ENCODE measurements at places on chromosomes 16 and 17. TPM values are rescaled to one million over a fixed set of nuclear protein-coding genes. Genes with fewer than 3 reads are reported as not detected.

DNA sequence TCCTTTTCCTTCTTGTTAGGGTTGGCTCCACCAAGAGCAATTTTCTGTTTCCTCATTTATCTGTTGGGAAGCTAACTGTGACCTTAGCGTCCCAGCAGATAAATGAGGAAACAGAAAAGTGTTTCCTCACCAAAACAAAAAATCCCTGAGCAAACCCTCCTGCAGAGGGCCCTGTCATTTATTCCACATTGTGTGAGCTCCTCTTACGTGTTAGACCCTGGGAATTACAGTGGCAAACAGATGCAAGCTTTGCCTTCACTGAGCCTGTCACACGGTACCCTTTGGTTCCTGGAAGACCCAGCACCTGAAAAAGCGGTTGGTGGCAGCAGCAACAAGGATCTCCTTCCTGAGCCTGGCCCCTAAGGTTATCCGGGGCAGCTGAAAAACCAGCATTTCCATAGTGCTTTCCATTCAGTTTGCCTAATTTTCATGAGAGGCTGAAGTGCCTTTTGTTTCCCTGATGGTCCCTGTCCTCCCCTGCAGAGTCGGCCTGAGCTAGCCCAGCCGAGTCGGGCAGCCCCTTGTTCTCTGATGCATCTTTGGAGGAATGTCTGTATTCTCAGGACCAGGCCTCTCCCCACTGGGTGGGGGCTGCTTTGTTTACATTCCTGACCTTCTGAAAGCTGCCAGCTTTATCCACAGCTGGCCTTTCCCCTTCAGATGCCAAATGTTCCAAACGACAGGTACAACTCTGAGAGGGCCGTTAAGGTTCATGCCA, 34.7 kb downstream of the YPEL2 start:
- DNase-seq, result no peak

The ATP2C2 gene
- total RNA-seq, result not detected

GRCh38 chr17:74981979-74982662, 5.3 kb upstream of the CDR2L start:
- DNase-seq, result peak; percentile 47

- no peak for DNase-seq
Measured at GRCh38 chr17:73924909-73925186, 278.6 kb upstream of the RPL38 start.

DNA sequence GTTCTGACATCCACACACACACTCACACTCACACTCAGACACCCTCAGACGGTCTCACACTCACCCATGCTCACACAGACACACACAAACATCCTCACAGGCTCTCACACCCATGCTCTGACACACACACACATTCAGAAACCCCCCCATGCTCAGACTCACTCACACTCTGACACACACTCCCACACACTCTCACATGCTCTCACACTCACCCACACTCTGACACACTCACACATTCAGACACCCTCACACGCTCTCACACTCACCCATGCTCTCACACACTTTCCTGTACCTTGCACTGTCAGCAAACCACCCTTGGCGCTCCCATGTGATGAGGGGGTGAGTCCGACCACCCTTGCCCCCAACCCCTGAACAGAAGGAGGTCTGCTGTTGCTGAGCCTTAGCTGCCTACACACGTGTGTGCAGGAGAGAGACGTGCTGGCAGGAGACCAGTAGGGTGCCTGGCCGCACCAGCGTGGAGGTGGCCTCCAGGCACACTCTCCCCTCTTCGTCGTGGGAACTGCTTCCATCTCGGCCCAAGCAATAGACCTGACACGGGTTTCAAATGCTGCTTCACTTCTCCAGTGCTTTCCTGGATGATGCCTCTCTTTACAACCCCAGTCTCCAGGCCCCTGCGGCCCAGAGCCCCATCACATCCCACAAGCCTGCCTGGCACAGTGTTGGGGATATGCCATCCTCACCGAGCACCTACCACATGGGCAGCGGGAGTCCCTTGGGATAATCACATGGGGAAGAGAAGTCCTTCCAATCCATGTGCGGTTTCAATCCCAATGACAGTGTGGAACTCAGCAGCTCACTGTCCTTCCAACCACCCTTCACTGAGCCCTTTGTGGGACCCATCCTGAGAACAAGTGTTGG, 267.8 kb upstream of the FOXF1 start:
- DNase-seq, result no peak

The TMC7 gene
- 7.0 TPM for total RNA-seq

DNA sequence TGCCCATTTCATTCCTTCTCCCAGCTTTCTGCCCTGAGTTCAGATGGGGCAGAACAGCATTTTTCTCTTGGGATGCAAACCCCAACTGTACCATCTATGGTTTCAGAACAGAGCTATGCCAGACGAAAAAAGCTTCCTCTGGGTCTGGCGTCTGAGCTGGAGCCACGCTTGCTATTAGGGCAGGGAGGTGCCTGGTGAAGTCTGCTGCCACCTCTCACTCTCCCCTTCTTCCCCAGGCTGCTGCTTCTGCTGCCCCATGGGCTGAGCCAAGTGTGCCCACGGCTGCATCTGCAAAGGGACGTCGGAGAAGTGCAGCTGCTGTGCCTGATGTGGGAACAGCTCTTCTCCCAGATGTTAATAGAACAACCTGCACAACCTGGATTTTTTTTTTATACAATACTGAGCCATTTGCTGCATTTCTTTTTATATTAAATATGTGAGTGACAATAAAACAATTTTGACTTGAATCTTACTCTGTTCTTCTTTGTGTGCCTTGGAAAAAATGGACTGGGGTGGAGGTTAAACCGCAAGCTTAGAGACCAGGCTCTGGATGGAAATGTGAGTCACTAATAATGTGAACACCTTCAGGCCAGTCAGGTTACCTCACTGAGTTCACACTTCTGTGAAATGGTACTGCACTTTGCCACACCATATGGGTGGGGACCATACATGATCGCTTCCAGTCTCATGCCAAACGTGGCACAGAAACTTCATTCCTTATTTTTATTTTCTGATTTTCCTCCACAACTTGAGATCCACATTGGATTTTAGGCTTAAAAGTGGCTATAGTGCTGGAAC, 1.7 kb upstream of the MT1A start:
- DNase-seq, result no peak

The TNFRSF17 gene
- not detected for total RNA-seq

GRCh38 chr17:10318535-10318934, 54.3 kb downstream of the MYH13 start:
- no peak for DNase-seq

The DNAJA3 gene
- total RNA-seq, result 45.4 TPM

- no peak for DNase-seq
Measured at GRCh38 chr16:69324013-69324531, 6.3 kb downstream of the PDF start.

- DNase-seq, result peak; percentile 2
Measured at GRCh38 chr16:70161350-70161749, 12.2 kb upstream of the CLEC18C start.

The TLCD2 gene
- total RNA-seq, result 2.1 TPM

- DNase-seq, result no peak
Measured at GRCh38 chr17:73644145-73645049, at the start of gene SDK2. Gene SDK2 (minus strand): TSS chr17:73644445. CDS start chr17:73644088, 357 bp downstream.

- peak; percentile 19 for DNase-seq
Measured at GRCh38 chr16:3190949-3191353, 2.9 kb downstream of the OR1F1 start.

DNA sequence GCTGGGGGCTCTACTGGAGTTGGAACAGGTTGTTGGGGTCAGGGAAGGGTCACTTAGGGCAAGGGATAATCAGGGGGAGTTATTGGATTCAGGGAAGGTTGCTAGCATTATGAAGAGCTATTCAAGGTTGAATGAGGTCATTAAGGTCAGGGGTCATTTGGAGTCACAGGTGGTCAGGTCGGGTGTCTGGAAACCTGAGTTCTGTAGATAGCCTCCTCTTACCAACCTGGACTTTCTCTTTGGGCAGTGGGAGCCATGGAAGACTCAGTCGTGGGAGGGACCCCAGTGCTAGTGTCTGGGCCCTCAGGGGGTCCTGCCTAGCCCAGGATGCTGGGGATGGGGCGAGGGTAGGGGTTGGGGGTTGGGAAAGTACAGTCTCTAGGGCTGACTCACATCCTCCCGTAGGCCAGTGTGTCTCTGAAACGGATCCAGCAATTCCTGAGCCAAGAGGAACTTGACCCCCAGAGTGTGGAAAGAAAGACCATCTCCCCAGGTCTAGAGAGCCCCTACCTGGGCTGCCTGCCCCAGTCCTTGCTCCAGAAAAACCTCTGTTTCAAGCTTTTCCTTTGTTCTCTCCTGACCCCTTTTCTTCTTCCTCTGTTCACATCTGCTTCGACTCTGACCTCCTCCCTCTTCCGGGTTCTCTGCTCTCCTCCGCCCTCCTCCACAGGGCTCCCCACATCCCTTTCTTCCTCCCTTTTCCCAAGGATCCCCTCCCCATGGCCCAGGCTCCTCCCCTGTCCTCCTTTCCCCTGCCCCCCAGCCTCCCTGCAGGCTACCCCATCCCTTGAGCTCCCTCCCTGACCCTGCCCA, 33.5 kb downstream of the ABCC3 start:
- DNase-seq, result peak; percentile 49

GRCh38 chr17:79617304-79617703, 6.5 kb upstream of the RBFOX3 start:
- DNase-seq, result no peak

The CD300C gene
- total RNA-seq, result not detected

The ARHGAP23 gene
- total RNA-seq, result 190 TPM

The PIK3R6 gene
- not detected for total RNA-seq

GRCh38 chr17:80768389-80768788, 223.3 kb upstream of the CHMP6 start:
- DNase-seq, result no peak

The PRDM7 gene
- not detected for total RNA-seq

DNA sequence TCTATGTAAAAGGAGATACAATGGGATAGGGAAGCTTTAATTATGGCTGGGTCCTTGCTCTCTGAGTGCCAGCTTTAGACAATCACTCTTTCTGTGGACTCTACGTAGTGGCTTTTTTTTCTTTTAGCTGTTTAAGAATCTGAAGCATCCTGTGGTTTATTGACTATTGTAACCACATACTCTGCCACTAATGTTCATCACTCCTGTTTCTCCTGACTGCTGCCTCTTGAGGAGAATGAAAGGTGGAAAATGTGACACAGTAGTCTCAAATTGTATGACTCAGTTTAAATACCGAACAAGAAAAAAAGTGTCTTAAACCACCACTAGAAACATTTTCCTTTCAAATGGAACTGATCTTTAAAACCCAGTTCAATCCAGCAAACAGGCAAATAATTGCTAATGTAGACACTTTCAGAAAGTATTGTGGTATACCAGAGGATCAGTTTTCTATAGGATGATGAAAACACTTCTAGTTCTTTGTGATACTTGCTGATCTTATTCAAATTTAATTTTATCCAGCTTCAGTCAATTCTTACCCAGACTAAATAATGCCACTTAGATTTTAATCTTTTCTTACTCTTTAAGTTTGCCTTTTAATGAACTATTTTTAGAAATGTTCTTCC, 302.7 kb upstream of the PMFBP1 start:
- DNase-seq, result peak; percentile 23

The TAT gene
- not detected for total RNA-seq

The OR2C1 gene
- not detected for total RNA-seq

DNA sequence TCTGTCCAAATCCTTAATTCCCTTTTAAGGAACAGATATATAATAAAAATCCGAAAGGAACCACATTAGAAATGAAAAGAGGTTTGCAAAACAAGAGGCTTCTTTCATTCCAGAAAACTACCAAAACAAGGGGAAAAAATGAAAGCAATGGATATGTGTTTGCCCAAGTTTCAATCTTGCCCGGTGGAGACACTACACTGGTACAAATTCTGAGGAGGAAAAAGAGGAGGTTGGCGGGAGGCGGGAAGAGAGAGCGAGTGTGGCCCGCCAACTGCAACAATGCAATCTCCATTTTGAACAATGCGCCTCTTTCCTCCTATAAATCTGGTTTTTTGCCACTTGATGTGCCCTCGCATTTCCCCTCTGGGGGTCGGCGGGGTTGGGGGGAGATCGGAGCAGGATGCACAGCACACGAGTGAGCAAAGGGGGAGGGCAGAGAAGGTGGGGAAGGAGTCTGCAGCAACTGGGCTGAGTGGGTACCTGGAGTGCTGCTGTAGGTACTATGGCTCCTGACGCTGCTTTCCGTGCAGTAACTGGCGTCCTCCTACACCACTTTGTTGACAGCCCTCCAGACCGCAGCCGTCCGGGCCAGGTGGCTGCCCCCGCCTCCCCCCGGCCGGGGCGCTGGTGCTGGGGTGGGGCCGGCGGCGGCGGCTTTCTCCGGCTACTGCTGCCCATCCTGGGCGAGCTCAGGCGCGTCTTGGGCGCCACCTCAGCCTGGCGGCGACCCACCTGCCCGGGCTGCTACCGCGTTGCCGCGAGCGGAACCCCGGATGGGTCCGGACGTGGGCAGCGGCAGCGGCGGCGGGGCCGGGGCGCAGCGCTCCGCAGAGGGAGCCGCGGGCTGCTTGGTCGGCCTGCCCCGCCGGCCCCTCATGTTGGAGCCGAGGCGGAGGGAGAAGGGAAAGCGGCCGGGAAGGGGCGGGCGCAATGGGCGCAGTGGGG, 93.8 kb upstream of the PLEKHM1 start:
- DNase-seq, result peak; percentile 60

DNA sequence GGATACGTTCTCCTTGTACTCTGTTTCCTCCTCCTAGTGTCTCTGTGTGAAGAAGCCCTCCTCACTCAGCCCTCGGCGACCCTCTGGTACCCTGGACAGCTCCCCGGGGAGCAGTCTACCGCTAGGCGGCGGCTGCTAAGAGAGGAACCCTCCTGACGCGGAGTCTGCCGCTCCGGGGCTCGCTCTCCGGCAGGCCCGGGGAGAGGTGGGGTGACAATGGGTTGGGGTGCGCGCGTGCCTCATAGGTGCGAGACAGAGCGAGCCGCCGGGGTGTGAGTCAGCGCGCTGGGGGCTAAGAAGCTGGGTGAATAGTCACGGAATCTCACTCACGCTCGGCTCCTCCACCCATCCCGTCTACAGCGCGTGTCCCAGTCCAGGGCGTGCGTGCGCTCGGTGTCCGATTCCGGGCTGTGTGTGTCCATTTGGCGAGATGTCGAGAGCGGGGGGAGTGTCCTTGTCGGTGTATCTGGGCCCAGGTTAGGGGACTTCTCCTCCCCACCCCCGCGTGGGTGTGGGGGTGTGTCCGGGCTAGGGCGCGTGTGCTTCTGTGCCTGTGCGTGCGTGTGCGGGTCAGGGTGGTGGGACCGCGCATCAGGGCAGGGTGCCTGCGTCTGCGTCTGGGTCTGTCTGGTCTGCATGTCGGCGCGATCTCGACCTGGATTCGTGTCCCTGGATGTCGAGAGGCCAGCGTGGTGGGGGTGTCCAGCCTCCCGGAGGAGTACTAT, 577 bp upstream of the HS3ST2 start:
- DNase-seq, result peak; percentile 46

The UBE2Z gene
- total RNA-seq, result 104 TPM

The CACNG4 gene
- total RNA-seq, result not detected

GRCh38 chr17:65049085-65049756, 7.3 kb downstream of the GNA13 start:
- no peak for DNase-seq

Measured in endothelial cell of umbilical vein (primary cell).